ENCODE measurements at places on chromosomes 6 and 20.

- DNase-seq: no peak
These were observed 564.6 kb upstream of the AGPAT4 start for GRCh38 chr6:161838306-161839035.

DNA sequence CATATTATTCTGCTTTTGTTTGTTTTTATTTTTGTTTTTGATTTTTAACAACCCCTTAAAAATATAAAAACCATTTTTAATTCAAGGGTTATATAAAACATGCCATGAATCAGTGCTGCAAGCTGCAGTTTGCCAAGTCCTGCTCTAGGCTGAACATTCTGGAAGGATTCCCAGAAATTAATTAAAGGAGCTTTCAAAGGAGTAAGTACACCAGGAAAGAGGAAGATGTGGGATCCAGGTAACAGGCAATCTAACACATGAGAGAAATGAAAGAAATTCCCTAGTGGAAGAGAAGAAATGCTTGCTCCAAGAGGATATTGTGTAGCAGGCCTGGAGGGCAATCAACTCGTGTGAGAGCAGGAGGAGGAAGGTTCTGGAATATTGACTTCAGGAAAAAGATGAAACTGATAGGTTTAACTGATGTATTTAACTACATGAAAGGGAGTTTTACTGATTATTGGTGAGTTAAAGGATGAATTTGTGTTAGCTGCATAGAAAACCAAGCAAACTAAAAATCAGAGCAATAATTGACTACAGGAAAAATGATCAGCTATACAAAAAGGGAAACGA is 146.0 kb upstream of the PHACTR1 start:
- DNase-seq: peak; percentile 52

GRCh38 chr6:18527836-18528743 is 140.9 kb downstream of the RNF144B start:
- peak; percentile 13 for DNase-seq

DNA sequence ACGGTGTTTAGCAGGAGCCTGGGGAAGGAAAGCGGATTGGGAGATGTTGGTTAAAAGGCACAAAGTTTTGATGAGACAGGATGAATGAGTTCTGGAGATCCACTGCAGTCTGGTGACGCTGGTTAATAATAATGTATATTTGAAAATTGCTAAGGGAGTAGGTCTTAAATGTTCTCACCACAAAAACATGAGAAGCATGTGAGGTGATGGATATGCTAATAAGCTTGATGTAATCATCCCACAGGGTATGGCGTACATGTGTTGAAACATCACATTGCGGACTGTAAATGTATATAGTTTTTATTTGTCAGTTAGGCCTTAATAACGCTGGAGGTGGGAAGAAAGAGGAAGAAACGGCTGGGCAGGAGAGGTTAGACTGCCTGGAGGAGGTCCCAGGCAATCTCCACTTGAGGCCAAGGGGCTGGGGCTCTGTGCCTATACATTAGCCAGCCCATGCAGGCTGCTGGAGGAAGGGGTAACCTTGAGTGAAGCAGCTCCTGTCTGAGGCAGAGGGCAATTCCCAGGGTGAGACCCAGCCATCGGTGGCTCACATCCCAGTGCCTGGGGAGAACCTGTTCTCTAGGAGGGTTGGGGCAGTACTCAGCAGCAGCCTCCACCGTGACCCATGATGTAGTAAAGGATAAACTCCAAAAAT is 188.2 kb upstream of the QKI start:
- DNase-seq: no peak

DNA sequence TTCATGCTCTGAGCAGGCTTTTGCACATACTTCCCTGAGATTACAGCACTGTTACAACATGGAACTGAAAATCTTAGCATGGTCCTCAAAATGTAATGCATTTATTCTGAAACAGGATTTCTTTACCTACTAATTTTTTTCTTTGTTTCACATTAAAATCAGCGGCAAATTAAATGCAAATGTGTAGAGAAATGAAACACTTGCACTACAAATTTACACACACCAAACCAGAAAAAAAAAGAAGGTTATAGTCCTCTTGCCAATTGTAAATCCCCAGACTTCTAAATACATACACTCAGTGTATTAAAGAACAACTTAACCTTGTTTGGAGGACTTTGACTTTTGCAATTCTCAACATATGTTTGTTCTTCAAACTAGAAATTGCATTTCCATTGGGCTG is 210.9 kb upstream of the TBX18 start:
- peak; percentile 53 for DNase-seq

GRCh38 chr6:129317931-129318820 is 391.8 kb downstream of the ARHGAP18 start:
- DNase-seq: peak; percentile 45

GRCh38 chr6:74956559-74957428 is 249.1 kb downstream of the COL12A1 start:
- DNase-seq: no peak

DNA sequence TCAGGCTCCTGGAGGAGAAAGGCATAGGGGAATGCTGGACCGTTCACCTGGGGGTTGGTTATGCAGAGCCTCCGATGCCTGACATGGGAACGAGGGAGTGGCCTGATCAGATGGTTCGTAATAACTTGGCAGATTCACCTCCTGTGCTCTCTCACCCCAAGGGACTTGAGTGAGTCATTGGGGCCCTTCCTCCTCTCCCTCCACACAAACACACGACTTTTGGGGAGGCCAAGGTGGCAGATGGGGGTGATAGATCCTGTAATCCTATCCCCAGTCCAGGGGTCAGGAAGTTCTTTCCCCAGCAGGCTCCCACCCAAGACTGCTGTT is 45.6 kb upstream of the ARFGEF2 start:
- DNase-seq: no peak

All from tongue (tissue), 3 donors.